ENCODE measurements at places on chromosomes 1 and 21.

DNA sequence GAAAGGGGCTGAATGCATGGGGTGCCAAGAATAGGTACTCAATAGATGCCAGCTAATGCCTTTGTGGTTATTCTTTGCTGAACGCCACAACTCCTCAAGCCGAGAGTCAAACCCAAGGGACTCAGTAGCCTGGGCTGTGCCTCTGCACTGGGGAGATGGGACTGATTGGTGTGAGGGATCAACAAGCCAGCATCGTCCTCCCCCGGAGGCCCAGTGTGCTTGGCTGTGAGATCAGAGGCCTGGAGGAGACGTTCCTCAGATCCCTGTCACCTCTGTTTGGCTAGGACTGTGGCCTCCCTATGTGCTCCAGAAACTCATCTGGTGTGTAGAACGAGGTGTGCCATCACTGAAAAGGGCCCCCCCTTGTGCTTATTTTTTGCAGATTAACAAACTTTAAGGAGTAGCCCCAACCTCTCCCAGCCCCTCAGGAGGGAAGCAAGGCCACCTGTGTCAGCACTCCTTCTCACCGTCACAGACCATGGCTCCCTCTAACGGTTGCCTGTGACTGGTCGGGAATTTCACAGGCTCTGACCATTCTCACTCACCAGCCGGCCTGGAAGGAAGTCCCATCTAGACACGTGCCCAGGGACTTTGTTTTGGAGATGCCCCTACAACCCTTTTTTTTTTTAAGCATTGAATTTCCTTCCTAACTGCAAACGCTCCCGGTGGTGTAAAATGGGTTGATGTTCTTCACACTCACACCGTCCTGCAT is 194.0 kb upstream of the VAMP3 start:
- no peak for ATAC-seq

DNA sequence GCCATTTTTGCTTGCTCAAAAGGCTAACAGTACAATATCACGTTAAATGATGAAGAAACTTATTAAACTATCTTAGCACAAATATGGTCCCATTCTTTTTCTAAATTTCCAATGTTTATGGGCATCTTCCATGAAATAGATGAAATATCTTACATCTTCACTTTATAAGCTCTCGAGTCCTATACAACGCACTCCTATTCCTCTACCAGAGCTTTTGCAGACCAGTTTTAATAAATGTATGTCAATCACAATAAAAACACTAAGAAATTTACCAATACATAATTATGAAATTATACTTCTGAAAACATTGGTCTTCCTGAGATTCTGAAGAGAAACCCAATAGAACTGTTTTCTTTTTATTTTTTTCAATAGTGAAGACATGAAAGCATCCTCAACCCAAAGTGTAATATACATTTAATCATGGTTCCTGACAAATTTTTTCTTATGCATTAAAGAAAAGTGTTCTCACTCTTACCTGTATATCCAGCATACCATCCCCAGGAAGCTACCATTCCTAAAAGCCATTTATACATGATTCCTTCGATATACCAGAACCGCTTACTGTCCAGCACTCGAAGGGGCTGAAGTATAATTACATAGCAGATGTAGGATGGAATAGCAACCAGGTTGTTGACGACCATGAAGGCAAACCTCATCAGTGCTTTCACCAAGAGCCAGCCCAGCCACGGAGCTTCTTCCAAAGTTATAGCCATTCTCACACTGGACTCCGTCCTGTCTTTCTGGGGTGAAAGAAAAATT is 1.8 kb downstream of the LPGAT1 start:
- ATAC-seq, result no peak

GRCh38 chr1:235181561-235182245 is 20.7 kb upstream of the RBM34 start:
- no peak for ATAC-seq

DNA sequence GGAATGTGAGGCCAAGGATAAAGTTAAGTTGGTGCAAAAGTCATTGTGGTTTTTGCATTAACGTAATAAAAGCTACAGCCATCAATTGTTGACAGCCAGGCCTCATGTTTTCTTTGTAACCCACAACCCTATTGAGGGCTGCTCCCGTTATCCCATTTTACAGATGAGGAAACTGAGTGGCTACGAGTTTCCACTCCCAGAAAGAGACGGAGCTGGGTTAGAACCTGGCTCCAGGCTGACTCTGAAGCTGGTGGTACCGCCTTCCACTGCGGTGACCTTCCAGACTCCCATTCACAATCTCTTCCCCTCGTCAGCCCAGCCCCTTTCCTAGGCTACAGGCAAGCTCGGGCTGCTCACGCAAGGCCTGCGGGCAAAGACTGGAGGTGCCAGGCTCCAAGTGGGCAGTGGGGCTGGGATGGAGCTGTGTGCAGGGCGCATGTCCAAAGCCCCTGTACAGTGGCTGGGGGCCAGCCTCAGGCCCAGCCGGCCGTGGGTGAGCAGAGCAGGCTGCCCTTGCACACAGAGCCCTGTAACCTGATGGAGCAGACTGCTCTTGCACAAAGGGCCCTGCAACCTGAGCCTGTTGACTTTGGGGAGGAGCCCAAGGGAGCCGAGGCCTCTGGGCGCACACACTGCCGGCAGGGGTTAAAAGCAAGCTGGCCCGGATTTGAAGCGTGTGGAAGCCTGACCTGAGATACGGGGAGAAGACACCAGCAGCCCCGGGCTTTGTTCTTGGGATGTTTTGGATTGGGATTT is 97.4 kb upstream of the TMPRSS2 start:
- no peak for ATAC-seq

GRCh38 chr21:33238565-33239255 is 9.0 kb downstream of the IFNAR2 start:
- ATAC-seq, result peak; percentile 55

DNA sequence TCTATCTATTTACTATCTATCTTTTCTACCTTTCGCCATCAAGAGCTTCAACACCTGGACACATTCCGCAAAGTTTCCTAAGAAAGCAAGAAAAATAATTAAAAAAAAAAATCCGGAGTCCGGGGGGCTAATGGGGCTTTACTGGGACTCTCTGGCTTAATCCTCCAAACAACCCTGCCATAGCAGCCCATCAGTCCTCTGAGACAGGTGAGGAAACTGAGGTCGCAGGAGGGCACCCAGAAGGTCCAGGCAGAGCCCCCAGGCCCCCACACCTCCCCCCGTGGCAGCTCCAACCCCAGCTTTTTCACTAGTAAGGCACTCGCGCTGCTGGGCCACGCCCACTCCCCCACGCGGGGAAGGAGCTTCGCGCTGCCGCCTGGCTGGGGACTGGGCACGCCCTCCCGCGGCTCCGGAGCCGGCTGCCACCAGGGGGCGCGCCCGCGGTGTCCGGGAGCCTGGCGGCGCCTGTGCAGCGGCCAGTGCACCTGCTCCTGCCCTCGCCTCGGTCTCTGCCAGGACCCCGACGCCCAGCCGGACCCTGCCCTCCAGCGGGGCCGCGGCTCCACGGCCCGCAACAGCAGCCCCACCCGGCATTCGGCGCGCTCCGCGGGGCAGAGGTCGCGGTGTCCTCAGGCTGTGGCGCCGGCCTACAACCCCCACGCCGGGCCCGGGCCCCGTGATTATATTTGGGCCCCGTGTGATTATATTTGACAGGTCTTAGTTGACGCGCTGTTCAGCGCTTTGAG is 54.1 kb upstream of the SAMD11 start:
- ATAC-seq, result peak; percentile 97

DNA sequence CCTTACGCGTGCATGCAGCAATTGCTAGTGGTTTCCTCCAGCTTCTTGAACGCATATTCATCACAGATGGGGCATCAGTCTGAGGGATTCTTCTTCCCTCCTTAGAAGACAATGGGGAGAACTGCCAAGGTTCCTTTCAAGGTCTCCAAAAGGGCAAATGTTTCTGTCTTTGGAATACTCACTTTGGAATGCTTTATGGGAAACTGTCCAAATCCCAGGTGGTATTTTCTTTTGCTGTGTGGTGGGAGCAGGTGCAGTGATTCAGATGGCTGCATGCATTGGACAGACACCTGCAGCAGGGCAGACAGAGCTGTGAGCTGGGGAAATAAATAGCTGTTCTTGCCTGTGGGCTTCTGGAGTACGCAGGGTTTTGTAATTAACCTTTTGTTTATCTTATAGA is 40.5 kb downstream of the URB2 start:
- no peak for ATAC-seq

DNA sequence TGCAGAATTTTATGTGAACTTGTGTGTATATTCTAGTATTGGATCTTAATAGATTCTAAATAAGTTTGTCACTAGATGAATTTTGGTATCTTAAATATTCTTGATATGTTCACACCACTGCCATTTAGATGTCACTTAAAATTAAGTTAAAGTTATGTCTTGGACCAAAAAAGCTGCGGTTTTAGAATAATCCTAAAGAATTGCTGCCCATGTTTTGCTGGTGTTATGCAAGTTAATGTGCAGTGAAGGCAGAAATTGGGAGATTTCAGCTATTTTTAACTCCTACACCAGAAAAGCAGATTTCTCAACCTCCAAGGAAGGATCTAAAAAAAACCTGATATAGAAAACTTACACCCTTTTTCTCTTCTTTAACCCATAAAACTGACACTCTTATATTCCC is 757 bp downstream of the ACADM start:
- ATAC-seq, result no peak
